ENCODE measurements at places on chromosomes 3 and 15. TPM values are rescaled to one million over a fixed set of nuclear protein-coding genes. Genes with fewer than 3 reads are reported as not detected.
A peak's percentile ranks its signal among the peaks of the same experiment; 100 is the strongest.

DNA sequence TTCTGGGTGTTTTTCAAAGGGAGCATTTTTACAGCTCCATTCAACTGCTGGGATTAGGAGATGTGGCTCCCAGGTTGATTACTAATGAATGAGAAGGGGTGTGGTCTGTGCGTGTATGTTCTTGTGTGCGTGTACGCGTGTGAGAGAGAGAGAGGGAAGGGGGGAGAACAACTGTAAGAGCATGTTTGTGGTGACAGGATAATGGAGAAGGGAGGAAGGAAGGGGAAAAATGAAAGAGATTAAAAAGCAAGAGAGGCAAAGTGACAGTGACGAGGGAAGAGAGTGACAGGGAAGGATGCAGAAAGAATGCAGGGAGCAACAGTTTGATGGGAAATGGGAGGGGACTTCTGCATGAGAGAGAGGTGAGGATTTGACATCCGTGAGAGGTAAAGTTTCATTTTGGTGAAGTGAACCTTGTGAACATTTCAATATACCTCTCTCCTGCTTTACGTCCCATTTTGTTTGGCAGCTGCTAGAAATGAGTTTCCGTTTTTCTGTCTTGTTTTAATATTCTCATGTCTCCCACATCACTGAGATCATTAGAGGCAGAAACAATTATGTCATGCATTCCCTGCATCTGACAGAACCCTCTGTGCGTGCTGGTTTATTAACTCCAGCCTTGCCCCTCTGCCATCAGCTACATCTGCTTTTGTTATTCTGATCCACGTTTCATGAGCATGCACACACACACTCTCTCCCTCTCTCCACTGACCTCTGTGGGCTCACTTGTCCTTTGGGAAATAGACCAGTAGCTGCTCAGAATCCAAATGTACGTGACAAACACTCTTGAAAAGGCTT lies 161.6 kb downstream of the GAP43 start:
- no peak for DNase-seq

DNA sequence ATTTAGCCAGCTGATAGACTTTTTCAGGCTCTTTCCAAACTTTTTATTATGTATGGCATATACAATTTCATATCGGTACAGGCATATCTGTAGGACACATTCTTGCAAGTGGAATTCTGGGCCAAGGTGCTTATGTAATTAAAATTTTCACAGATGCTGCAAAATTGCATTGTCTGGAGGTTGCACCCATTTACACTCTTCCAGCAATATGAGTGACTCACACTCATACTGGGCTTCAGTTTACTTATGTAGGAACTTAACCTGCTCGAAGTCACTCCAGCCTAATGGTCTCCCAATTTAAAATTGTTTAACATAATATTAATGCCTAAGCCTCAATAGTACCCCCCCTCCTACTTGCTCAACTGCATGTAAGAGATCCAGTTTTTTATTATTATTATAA lies 11.2 kb upstream of the SEC62 start:
- no peak for DNase-seq

The PPP1R14D gene
- total RNA-seq: not detected

DNA sequence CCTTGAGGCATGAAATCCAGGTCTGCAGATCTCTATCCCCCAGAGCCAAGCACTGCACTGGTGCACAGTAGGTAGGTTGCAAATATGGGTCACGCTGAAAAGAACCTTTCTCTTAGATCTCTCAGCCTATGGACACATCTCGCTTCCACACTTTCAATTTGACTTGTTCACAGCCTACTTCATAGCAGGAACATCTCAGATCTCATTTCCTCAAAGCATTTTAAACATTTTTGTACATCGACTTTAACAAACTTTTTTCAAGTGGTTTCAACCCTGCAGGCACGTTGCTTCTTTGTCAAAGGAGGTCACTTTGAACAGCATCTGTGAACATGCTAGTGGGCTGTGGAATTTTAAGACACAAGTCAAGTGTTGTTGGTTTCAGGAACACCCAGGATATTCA lies 76.0 kb downstream of the SLC12A8 start:
- DNase-seq: no peak

DNA sequence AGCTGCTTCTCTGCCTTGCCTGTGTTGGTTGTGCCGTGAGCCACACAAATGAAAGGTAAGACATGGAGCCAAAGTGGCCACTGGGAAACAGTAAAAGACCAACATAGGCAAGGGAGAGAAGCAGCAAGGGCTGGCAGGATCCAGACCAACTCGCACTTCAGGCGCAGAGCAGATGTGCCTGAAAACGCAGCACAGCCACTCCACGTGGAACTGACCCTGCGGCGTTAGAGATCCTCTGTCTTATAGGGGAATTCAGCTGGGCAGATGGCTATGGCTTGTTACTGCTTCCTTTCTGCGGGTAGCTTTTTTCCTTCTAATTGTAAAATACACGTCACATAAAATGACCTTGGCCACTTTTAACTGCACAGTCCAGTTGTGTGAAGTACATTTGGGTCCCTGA lies 10.4 kb upstream of the GHRL start:
- DNase-seq: no peak

- no peak for DNase-seq
These were observed 734.0 kb upstream of the NR2F2 start for GRCh38 chr15:95596496-95596895.

GRCh38 chr3:30428251-30428650 lies 178.2 kb upstream of the TGFBR2 start:
- no peak for DNase-seq

The TEX264 gene
- 33.1 TPM for total RNA-seq

DNA sequence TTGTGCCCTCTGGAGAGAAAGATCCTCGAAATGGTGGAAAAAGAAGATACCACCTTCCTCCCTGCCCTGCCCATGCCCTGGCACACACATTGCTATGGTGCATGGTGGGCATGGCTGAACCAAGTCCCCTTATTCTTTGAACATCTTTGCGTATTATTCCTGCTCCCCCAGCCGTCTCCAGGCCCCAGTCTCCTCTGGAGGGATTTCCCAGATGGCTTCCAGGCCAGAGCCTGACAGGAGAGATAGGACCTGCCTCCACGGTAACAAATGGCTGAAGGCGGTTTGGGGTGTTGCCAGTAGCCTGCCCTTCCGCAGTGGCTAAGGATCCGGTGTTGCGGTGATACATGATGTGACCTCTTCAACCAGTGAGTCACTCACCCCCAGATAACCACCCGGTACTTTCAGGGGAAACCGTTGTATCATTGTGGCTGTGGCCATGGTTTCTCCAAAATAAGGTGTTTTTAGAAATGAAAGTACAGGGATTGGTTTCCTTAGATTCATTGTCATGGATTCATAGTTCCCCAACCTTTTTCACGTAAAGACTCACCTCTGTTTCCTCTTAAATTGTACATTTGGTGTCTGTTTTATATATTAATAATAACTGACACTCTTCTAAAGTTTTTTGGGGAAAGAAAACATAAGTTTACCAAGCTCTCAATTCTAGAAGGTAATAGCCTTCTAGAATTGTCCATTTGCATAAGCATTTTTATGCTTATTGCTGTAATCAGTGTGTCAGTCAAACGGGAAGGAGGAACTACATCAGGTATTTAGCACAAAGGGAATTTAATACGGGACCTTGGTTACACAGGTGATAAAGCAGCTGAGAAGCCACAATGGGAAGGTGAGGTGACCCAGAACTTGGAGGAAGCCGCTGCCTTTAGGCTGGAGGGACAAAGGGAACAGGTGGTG lies 25.9 kb downstream of the SMAD3 start:
- peak; percentile 68 for DNase-seq

The DISP2 gene
- total RNA-seq: 1.0 TPM

DNA sequence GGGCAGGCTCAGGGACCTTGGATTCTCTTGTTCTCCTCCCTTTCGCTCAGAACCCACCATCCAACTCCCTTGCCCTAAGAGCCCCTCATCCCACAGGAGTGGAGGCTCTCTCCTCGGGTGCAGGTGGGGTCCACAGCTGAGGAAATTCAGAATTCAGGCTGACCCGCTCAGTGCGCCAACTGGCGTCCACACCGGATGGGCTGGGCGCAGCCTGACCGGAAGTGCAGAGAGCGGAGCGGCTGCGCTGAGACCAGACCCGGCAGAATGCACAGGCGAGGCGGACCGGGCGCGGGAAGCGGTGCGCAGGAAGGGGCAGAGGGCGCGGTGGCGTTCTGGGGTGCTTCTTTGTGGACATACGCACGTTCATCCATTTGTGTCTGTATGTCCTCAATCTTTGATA lies 210.4 kb upstream of the NDN start:
- DNase-seq: no peak

DNA sequence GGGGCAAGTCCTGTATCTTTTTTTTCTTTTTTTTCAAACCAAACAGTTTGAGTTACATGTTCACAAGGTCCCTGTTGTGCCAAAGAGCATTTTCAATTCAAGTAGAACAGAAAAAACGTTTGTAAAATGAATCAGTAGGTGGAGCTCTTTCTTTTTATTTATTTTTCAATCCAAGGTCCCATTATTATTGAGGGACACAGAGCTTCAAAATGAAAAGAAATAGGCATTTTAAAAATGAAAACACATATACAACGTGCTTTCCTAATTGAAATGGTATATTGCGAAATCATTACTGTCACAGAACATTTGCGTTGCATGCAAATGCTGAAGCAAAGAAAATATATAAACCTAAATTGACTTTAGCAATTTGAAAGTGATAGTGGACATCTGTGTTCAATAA lies 711.0 kb downstream of the MECOM start:
- peak; percentile 12 for DNase-seq

DNA sequence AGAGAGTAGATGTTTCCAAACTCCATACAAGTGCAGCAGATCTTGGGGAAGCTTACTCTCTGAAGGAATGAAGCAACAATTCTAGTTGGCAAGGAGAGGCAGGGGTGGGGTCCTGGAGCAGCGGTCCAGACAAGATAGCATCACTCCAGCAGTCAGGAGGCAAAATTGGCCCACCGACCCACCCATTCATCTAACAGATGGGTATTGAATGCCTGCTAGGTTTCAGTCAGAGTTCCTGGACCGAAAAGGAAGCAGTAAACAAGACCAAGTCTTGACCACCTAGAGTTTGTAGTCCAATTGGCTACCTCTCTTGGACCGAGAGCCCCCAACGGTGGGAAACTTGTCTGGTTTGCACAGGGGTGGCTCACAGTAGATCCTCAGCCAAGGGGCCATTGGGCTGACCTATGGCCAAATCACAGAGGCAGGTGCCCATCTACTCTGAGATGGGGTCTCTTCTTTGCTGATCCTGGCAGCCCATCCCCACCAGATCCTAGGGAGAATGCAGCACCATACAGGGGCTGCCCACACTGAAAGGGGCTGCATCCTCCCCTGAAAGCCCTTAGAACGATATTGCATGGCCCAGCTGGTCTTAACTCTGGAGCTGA lies 74.3 kb downstream of the CORO2B start:
- no peak for DNase-seq

DNA sequence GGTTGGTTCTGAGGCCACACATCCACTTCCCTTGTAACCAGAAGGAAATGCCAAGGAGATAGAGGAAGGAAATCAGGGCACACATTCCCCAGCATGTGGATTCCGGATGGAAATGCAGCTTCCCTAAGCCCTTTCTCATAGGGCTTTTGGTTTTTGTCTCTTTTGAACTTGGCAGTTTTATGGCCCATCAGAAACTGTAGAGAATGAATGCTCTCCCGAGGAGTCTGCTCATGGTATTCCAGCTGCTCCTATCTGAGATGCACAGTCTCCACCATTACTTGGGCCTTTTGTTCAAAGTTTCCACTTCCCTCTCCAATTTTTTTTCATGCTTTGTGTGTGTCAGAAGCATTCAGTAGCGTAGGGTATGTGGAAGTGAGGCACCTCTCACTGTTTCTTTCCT lies 21.2 kb downstream of the XYLB start:
- no peak for DNase-seq

DNA sequence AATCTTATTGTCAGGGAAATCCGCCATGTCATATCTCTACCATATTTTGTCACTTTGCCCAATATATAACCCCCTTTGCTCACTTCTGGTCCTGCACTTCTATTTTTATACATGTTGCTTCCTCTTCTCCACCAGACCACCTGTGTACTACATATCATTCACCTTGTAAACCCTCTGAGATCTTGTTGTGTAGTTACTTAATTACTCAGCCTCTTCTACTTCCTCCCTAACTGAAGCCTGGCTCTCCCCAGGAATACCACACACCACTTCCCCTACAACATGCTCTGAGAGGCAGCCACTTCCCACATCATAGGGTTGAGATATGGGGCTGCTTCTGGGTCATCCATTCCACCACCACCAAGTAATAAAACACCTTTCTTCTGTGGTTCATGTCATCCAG lies 10.0 kb downstream of the HEXA start:
- no peak for DNase-seq

DNA sequence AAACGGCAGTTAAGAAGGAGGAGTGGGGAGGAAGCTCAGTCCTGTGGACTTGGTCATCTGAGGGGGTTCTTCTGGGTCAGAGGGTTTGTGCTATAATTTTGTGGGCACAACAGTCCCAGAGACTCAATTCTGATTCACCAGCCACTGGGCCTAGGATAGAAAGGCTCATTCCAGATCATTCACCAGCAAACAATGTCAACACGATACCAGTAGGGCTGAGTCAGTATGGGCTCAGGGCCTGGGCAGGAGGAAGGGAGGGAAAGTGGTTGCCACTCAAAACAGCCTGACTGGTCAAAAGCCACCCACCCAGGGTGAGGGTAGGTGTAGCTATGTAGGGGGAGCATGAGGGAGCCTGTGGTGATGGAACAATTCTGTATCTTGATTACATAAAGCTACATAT lies 86.9 kb upstream of the MEX3B start:
- no peak for DNase-seq

DNA sequence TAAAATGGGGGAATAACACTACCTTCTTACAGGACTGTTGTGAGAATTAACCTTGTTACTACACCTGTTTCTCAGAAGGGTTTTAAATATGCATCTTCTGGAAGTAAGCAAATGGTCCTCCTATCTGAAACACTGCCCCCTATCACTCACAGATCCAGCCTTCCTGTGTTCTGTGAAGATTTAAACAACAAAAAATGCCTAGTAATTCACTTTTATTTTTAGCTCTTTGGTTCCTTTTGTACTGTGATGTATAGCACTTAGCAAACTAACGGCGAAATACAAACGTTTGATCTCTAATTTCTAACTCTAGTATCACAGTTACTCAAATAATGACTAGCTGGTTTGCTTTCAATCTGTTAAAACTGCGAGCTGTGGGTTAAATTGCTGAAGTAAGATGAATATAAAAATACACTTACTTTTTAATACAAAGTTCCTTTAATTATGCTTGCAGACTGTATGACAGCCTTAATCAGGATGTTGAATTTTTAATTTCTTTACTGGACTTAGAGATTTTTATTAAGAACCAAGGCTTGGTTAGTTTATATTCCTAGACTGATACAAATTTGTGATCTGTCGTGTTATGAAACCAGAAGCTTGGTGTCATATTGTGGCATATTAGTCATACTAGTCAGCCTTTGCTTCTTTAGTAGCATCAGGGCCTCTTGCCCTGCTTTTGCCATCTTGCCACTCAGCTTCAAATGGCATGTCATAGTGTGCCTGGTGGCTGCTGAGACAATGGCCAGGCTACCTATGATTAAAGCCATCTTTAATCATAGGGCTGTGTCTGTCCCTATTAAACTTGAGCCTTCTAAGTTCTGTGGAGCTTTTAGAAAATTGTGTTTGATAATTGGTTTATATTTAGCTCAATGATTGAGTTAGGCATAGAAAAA lies 9.2 kb downstream of the EIF3J start:
- no peak for DNase-seq
